ENCODE measurements at places on chromosomes 6 and 20.

GRCh38 chr20:16846006-16846405 is 97.8 kb downstream of the OTOR start:
- DNase-seq = no peak

DNA sequence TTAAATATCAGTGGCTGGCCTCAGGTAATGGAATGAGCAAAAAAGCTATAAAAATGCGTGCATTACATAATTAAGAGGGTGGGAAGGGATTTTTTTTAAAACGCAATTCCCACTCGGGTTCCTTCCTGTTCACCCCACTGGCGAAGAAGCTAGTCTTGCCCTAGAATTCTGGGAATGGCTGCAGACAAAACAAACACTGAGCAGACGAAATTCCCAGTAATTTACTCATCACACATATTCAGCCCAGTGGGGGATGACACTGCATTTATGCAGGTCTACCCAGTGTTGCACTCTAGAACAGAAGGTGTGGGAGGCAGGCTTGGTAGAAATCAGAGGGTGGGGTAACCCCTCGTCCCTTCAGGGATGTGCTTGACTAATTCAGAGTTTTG is 2695.0 kb upstream of the DEFB115 start:
- no peak for DNase-seq

GRCh38 chr20:58614984-58615760 is 35.9 kb upstream of the STX16 start:
- DNase-seq = no peak

DNA sequence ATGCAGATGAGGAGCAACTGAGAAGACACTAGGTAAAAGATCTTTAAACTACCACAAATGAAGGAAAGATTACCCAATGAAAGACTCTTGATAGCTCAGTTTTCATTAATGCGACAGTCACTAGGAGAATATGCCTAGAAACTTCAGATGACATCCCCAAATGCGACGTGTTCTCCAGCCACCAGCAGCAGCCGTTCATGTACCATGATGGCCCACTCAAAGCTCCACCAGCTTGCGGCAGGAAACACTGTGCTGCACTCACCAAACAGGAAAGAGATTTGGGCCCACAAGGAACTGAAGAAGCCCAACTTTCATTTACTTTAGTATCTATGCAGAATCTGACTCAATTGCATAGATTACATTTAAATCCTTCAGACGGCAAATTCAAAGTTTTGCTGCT is 7.5 kb downstream of the DIDO1 start:
- no peak for DNase-seq

DNA sequence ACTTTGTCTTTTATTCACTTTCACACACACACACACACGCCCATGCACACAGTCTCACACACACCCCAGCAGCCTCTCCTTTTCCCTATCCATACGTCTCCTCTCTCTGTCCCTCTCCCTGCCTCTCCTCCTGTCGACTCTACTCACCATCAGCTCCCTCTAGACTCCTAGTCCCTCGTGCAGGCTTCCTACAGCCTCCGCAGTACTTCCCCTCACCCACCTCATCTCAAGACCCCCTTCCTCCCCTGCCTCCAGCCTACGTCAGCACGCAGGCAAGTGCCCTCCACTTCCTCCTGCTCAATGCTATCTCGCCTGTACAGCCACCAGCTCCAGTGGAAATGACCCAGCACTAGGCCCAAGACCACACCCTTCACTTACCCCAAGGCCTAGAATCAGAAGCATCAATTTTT is 820 bp upstream of the TREML2 start:
- no peak for DNase-seq

GRCh38 chr20:725491-725890 is 42.8 kb downstream of the SLC52A3 start:
- DNase-seq = no peak

GRCh38 chr20:60001108-60001507 is 42.9 kb downstream of the CDH26 start:
- no peak for DNase-seq

GRCh38 chr6:25732468-25733198 is 21.9 kb upstream of the SLC17A4 start:
- no peak for DNase-seq

- DNase-seq = no peak
These were observed 802 bp downstream of the CYP39A1 start for GRCh38 chr6:46651816-46652215.

DNA sequence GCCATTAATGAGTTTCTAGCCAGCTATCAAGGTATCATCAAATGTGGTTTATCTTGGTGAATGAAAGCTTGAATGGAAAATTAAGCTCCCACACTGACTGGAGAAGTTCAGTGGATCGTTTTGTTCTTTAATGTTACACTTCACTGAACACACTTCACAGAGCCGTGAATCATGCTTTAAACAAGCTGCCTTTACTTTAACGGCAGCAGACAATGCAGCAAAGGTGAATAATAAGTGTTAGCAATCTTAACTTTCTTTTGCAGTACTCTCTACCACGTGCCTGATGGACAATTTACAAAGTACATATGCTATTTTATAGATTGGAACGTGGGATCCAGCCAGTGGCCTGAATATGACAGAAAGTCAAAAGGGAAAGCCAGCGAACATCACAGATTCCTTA is 424.5 kb downstream of the GRIK2 start:
- DNase-seq = no peak

DNA sequence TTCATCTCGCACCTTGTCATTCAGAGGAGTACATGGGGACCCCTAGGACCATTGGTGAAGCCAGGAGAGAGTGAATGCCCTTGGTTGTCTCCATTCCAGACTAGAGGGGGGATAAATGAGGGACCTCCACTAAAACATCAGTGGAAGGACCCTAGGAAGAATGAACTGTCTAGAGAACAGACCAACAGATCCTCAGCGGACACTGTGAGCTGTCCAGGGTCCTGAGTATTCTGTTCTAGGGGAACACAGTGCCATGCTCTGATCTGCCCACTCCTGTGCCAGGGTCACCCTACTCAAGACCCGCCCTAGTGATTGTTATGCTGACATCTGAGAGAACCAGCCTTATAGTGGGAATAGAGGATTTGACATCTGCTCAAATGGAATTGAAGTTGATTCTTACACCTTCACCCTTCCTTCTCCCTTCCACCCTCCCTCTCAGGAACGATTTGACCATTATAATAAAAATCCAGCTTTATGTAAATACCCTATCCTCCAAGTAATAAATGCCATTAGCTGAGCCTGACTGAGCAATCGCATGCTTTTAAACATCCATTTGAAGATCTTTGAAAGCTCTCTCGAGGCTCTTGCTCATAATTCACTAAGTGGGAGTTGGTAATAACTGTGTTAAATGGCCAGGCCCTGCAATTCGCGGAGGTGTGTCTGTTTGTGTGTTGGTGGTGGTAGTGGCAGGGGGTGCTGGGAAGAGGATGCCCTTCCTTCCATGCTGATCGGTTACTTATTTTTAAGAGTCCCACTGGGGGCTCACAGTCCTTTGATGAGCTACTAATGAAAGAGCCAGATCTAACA is 43.6 kb upstream of the SLC32A1 start:
- DNase-seq = no peak

GRCh38 chr6:8810325-8810724 is 375.0 kb upstream of the SLC35B3 start:
- no peak for DNase-seq

- DNase-seq = no peak
These were observed 108.8 kb upstream of the HEY2 start for GRCh38 chr6:125640441-125641150.

GRCh38 chr6:33756211-33756954 is 9.7 kb upstream of the IP6K3 start:
- no peak for DNase-seq

DNA sequence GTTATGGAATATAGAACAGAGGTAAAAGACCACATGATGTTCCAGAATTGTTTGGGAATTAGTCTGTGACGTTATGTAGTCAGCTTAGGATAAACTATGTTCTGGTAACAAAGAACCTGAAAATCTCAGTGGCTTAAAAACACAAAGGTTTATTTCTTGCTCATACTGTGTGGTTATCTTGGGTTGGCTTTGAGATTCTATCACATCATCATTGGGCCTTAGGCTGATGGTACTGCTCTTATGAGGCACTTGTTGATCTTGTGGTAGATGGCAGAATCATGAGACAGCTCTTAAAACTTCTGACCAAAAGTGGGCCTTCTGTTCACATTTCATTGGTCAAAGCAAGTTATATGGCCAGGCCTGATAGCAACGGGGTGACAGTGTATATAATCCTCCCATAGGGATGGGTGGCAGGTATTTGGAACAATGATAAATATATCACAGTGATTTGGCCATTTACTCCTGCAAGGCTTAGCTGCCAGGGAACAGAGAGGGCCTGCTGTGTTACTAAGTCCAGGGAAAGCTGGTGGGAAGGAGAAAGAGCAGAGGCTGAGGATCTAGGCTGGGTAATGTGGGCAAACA is 13.5 kb downstream of the DHX35 start:
- no peak for DNase-seq

DNA sequence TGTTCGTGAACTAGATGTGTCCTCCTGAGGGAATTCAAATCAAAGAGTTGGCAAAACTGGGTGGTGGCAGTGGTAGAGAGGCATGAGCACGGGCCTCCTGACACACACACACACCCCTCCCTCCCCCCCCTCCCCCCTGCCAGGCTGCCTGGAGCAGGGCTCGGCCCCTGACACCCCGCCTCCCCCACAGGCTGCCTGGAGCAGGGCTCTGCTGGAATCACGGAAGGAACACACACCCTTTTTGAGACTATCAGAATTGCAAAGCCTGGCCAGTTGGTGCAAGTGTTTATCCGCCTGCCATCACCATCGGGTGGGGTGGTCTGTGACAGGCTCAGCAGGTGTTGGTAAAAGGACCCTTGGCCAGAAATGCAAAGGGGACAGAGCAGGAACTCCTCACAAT is 59.0 kb downstream of the FAM120B start:
- DNase-seq = no peak

DNA sequence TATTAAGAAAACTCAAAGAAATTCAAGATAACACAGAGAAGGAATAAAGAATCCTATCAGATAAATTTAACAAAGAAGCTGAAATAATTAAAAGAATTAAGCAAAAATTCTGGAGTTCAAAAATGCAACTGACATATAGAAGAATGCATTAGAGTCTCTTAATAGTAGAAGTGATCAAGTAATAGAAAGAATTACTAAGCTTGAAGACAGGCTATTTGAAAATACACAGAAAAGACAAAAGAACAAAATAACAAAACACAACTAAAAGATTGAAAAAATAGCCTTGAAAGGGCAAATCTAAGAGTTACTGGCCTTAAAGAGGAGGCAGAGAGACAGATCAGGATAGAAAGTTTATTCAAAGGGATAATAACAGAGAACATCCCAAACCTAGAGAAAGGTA is 12.1 kb downstream of the SNX14 start:
- DNase-seq = no peak

DNA sequence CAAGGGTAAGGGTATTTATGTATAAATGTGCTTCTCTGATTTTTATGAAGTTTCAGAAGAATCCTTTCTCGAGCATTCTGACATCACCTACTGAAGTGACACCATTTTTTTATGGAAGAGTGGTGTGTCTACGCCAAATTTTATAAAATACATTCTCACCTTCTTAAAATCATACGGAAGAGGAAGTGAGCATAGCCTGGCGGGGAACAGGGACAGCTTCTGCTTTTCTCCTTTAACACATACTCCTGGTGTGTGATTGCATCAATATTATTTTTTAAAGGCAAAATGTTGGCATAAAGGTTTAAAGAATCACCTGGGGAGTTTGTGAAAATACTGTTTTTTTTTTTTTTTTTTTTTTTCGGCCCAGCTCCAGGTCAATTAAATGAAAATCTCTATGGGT is 733.6 kb upstream of the MAN1A1 start:
- no peak for DNase-seq

DNA sequence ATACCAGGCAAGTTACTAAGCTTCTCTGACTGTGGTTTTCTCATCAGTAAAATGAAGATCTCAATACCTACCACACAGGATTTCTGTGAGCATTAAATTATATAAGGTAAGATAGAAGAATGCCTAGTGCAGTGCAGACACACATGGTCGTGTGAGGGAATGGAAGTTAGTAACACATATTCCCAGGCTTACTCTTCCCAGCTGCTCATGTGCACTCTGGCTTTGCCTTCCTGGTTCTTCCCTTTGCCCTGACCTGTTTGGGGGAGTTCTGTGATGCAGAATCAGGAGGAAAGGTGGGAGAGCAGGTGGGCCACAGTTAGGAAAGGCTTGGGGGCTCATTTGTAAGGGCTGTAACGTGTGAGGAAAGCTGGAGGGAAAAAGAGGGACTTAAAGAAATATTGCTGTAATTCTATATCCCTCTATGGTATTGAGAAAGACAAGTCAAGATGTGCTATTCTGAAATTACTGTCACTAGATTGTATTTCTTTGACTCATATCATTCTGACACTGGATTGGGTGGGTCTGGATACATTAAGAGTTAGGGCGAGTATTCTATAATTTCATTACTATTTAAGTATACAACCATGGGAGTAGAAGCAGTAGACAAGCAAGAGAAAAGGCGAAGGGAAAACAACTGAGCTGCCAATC is 47.7 kb downstream of the FYN start:
- no peak for DNase-seq

GRCh38 chr6:165484178-165484889 is 174.9 kb upstream of the C6orf118 start:
- DNase-seq = no peak

DNA sequence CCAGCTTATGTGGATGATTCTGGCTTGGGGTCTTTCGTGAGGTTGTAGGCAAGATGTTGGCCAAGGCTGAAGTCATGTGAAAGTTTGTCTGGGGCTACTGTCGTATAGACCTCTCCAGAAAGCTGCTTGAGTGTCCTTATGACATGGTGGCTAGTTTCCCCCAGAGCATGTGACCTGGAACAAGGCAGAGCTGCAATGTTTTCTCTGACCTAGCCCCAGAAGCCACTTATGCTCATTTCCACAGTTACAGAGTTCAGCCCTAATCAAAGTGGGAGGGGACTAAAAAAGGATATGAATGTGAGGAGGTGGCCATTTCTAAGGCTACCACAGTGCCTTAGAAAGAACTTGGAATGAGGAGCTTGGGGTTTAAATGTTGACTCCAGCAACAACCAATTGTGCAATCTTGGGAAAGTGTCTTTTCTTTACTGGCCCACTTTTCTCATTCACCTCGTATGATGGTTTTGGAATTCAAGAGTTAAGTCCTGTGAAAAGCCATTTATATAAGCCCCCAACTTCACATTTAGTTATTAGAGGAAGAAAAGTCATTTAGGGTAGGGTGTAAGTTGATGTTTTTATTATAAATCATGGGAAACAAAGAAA is 5.9 kb upstream of the ASXL1 start:
- DNase-seq = no peak

- no peak for DNase-seq
These were observed 46.6 kb downstream of the NOL4L start for GRCh38 chr20:32538526-32538939.

DNA sequence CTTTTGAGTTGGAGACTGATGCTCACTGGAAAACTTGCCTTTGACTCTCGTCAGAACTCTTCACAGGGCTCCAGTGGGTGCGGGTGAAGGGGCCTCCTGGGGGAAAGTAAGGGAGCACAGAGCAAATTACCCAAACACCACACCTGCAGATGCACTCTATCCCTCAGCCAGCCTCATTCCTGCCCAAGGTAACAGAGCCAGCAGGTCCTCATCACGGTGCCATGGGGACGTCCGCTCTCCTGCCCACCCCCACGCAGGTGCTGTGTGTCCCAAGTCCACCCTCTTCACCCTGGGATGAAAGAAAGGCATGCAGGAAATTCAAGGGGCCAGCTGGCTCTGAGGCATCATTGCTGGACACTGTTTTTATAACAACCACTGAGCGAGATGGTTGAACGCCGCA is 269.0 kb downstream of the SMOC2 start:
- no peak for DNase-seq

Data from NCI-H2081 treated with DMSO at 0.1 percent for 48 hours (cell line).